ENCODE measurements at places on chromosomes 6 and 20. TPM values are rescaled to one million over a fixed set of nuclear protein-coding genes. Genes with fewer than 3 reads are reported as not detected.

DNA sequence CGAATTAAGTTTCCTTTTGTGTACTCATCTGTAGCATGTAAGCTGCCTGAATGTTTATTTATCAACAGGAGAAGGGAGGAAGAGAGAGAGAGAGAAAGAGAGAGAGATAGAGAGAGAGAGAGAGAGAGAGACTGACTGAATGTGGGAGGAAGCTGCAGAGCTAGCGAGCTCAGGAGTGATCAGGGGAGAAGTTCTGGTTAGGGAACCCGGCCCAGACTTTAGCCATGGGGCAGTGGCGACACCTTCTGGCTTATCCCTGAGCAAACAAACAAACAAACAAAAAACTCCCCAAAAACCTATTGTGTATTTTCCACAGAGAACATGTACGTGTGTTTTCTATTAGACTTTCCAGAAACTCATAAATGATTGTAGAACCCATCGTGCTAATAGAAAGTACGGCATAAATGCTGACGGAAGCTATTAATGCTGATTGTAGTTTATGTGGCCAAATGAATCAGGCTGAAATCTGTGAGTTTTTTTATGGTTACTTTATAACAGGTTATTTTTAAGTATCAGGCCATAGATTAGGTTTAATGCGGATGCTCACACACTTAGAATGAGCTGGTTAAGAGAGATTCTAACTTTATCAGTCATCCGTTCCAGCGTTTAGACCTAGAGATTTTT lies 92.8 kb downstream of the CLIC5 start:
- H3K27ac ChIP-seq: no peak overlapping the region
- no peaks in the 10 kb centered on the region for H3K4me1 ChIP-seq
- H3K4me3 ChIP-seq: no peak overlapping the region
- H3K27me3 ChIP-seq: no peaks in the 10 kb centered on the region
- no peaks in the 10 kb centered on the region for H3K36me3 ChIP-seq

DNA sequence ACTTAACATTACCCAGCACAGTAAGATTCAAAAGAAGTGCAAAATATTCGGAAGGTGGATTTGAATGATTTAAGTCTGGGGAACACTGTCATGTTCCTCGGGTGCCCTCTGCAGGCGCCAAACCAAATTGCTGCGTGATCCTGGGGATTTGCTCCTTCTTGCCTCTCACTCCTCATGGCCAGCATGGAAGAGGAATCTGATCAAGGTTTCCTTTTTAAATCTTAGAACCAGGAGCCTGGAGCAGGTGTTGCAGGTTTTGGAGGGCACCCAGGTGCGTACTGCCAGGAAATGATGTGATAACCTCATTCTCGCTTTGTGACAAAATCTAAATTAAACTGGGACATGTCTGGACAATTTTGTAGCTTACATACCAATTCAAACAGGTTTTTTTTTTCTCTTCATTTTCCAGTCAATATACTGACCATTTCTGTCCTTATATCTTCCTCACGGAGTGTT lies 8.1 kb upstream of the PFDN4 start:
- no peaks in the 10 kb centered on the region for H3K36me3 ChIP-seq
- H3K27ac ChIP-seq: no peak overlapping the region
- no peaks in the 10 kb centered on the region for H3K27me3 ChIP-seq
- peak; percentile 85 for DNase-seq

DNA sequence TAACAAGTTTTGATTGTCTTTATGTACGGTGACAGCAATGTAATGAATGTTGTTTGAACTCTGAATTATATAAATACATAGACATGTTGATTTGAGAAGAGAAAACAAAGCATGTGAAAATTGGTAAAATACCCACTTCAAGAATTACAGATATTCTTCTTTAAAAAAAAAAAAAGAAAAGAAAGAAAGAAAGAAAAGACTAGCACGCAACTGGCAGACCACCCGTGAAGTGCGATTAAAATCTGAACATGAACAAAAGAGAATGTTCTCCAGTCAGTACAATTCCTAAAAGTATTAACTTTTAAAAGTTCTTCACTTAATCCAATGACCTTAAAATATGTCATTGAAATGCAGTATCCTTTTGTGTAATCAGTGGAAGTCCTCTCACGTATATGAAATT lies 434.9 kb downstream of the TFAP2A start:
- H3K27me3 ChIP-seq: no peaks in the 10 kb centered on the region
- DNase-seq: no peak
- no peaks in the 10 kb centered on the region for H3K4me1 ChIP-seq
- no peak overlapping the region for H3K4me3 ChIP-seq
- no peaks in the 10 kb centered on the region for H3K36me3 ChIP-seq
- no peak overlapping the region for H3K27ac ChIP-seq

DNA sequence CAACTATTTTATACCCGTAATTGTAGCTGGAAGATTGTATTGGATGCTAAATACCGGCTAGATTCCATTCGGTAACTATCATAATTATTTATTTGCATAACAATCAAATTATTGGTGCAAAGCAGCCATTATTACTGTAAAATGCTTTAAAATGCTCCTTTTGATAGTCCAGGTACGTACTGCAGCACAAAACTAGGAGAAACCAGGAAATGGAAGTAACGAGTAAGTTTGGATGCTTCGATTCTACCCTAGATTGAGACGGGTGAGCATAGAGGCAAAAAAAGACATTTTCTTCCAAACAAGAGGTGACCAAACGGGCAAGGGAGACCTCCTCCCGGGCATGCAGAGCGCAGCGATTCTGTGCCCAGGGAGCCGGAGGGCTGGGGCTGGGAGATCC lies 469 bp upstream of the XRN2 start:
- peaks cover 12% of the 10 kb centered on the region for H3K4me1 ChIP-seq
- H3K27ac ChIP-seq: peak overlapping the region; percentile 94
- no peak for DNase-seq
- H3K4me3 ChIP-seq: peak overlapping the region; percentile 77

DNA sequence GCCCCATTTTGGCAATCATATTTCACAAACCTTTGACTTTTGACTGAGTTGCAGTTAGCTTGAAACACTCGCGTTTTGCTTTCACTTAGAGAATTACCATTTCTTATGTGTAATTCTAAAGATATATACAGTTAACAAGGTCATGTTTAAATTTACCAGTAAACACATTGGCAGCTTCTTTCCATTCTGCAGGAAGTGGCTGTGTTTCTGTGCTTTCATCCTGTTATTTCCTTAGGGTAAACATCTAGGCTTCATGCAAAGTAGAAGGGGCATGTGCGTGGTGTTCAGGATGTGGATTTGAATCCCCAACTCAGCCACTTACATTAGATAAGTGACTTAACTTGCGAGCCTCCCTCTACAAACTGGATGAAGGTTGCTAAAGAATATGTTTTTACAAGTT lies 41.1 kb downstream of the AKAP12 start:
- H3K36me3 ChIP-seq: no peaks in the 10 kb centered on the region
- H3K27me3 ChIP-seq: no peaks in the 10 kb centered on the region
- H3K4me3 ChIP-seq: no peak overlapping the region
- no peak for DNase-seq
- peak overlapping the region; percentile 71 for H3K27ac ChIP-seq

DNA sequence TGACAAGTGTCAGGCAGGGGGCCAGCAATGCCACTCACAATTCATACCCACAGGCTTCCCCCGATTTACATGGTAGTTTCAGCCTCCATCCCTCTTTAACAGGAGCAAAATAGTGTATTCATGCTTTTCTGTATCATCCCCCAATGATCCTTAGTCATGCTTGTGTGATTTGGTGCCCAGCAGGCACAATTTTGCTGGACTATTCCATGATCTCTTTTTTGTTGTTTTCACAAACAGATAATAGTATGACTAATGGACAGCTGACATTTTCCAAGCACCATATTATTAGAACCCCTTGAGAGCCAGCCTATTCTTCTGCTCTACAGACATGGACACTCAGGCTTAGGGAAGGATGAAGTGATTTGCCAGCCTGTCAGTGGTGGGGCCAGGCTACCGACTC lies 128.2 kb upstream of the RIPOR2 start:
- no peaks in the 10 kb centered on the region for H3K36me3 ChIP-seq
- no peak overlapping the region for H3K27ac ChIP-seq
- H3K27me3 ChIP-seq: no peaks in the 10 kb centered on the region
- H3K4me3 ChIP-seq: no peak overlapping the region

DNA sequence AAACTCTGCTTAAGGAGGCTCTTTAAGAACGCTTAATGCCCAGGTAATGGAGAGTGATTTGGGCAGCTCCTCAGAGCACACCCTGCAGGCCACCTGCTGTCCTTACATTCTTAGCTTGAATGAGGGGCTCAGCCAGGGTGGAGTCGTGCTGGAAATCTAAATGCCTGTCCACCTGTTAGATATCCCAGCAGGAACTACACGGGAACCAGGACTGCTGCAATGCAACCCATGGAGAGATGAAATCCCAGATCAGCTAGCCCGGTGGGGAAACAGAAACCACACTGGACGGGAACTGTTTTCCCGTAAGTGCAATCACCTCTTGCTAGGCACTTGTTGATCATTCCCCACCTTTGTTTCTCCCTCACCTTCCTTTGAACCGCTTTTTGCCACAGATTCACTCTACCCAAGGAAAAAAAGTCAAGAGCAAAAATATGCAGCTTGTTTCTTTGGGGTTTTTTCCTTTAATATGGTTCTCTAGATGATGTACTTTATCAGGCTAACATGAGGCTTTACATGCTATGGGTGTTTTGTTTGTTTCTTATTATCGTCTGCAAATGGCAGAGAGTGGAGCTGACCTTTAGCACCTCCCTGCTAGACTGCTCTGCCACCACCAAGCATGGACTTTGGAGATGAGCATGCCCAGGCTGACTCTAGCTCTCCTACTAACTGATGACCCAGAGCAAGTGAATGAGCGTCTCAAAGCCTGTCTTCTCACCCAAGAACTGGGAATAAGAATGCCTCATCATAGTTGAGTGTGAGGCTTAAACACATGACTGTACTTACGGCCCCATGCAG lies 125.9 kb upstream of the TNFAIP3 start:
- H3K27ac ChIP-seq: no peak overlapping the region
- H3K4me3 ChIP-seq: no peak overlapping the region
- no peaks in the 10 kb centered on the region for H3K36me3 ChIP-seq
- no peaks in the 10 kb centered on the region for H3K27me3 ChIP-seq
- DNase-seq: no peak

GRCh38 chr20:51315390-51315789 lies 227.1 kb downstream of the NFATC2 start:
- H3K27ac ChIP-seq: no peak overlapping the region
- no peaks in the 10 kb centered on the region for H3K36me3 ChIP-seq
- H3K4me3 ChIP-seq: no peak overlapping the region
- no peak for DNase-seq

- H3K27me3 ChIP-seq: no peaks in the 10 kb centered on the region
- H3K4me1 ChIP-seq: no peaks in the 10 kb centered on the region
- H3K36me3 ChIP-seq: no peaks in the 10 kb centered on the region
- H3K4me3 ChIP-seq: no peak overlapping the region
- H3K27ac ChIP-seq: no peak overlapping the region
- DNase-seq: no peak
These were observed 15.2 kb downstream of the FAM210B start for GRCh38 chr20:56373942-56374341.

DNA sequence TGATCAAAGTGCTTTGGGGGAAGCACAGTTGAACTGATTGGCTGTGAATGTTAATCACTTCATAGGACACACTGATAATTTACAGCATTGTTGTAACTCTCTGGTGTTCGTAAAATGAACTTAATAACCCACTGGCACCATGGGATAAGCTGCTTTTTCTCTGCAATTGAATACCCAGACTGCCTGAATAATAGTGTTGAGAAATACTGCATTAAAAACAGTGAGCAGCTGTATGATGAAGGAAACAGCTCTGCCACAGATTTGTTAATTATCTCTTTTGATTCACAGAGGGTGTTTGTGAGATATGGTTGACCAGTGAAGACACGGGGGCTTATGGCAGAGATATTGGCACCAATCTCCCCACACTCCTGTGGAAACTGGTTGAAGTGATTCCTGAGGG lies 420.9 kb downstream of the CDKAL1 start:
- H3K4me3 ChIP-seq: no peak overlapping the region
- DNase-seq: no peak
- no peak overlapping the region for H3K27ac ChIP-seq
- H3K27me3 ChIP-seq: no peaks in the 10 kb centered on the region

- H3K4me3 ChIP-seq: no peak overlapping the region
- H3K27me3 ChIP-seq: no peaks in the 10 kb centered on the region
- H3K4me1 ChIP-seq: peaks cover 25% of the 10 kb centered on the region
- H3K36me3 ChIP-seq: no peaks in the 10 kb centered on the region
These were observed 7.4 kb upstream of the SLC52A3 start for GRCh38 chr20:775679-776135.

DNA sequence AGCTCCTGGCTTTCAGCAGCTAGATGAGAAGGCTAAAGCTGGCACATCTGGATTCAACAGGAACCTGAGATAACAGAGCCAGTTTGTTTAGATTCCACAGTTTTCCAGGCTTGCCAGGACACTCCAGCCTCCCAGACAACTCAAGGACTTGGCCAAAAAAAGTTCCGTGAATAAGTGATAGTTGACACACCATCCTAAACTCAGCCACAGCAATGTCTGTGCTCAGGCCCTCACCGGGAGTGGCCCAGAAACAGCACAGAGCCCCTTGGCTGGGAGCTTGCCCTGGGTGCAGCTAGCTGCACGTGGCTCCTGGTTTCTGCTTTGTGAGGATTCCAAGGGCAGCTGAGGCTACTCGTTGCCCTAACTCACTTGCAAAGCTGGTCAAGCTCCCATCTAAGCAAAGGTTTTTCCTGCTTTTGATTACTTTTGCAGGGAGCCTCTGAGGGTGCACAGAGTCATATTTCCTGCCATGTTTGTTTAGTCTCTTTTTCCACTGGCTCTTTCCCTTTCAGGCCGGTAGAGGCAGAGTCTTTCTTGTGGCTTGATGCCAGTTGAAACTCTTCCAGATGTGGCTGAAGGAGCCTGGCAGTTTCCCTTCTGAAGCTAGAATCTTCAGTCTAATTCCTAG lies 118.3 kb upstream of the ECI2 start:
- no peaks in the 10 kb centered on the region for H3K27me3 ChIP-seq
- peak overlapping the region; percentile 26 for H3K27ac ChIP-seq
- H3K4me3 ChIP-seq: no peak overlapping the region
- H3K4me1 ChIP-seq: no peaks in the 10 kb centered on the region

GRCh38 chr20:56945057-56945456 lies 316.0 kb downstream of the TFAP2C start:
- peaks cover 4% of the 10 kb centered on the region for H3K4me1 ChIP-seq
- H3K4me3 ChIP-seq: no peak overlapping the region
- H3K27me3 ChIP-seq: peaks cover 18% of the 10 kb centered on the region
- no peak overlapping the region for H3K27ac ChIP-seq

GRCh38 chr6:144295211-144295610 lies 10.1 kb downstream of the UTRN start:
- H3K4me3 ChIP-seq: no peak overlapping the region
- DNase-seq: no peak
- peaks cover 9% of the 10 kb centered on the region for H3K4me1 ChIP-seq
- H3K36me3 ChIP-seq: peaks cover 11% of the 10 kb centered on the region
- H3K27me3 ChIP-seq: no peaks in the 10 kb centered on the region

Gene PROCR
- total RNA-seq: 2.4 TPM

Gene CST5
- not detected for total RNA-seq

Gene DPPA5
- total RNA-seq: not detected

Gene MTRF1L
- total RNA-seq: 16.5 TPM

Gene MAFB
- 74.4 TPM for total RNA-seq

Gene THBS2
- 19.1 TPM for total RNA-seq

Gene STX7
- total RNA-seq: 9.0 TPM

Gene MYBL2
- total RNA-seq: 134 TPM

Gene CCR6
- 1.3 TPM for total RNA-seq

Gene PSMB9
- 39.9 TPM for total RNA-seq

Gene RFX6
- 1.1 TPM for total RNA-seq

Gene FRMD1
- 47.8 TPM for total RNA-seq

All from transverse colon (tissue), 4 donors.